ENCODE measurements at places on chromosomes 5 and 9.

- DNase-seq: no peak
Observed at GRCh38 chr5:127809533-127809932, 106.3 kb downstream of the CCDC192 start.

GRCh38 chr9:129863059-129863690 lies 27.9 kb downstream of the USP20 start:
- DNase-seq: peak; percentile 77

DNA sequence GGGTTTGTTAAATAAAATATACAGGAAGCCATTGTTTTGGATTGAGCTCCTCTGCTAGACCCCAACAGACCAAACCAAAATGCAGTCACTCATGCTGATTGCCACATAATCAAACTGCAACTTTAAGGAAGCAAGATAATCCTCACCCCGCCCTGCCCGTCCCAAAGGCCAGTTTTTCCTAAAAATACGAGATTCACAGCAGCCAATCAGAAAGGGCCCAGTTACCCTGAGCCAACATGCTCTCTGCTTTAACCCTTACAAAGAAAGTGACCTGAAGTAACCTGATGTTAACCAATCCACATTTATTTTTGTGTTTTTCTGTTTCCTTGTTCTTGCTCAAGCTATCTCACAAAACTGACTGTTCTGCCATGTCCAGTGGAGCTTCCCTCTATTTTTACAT lies 21.5 kb upstream of the RNF20 start:
- DNase-seq: no peak

DNA sequence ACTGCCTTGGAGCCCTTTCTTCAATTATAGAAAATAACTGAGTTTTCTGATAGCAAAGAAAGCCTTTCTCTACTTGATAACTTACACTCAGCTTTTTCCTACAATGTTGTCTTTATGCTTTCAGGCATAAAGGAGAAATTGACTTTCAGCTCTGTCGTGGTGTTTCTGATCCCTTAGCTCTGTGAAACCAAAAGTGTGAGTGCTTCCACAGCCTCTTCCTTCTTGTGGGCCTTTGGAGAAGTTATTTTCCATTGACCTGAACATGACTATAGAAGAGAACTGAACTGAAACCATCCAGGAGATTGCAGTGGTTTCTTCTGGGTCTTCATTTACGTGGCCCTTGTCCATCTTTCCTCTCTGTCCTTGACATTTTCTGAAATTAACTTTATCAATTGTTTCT lies 59.5 kb upstream of the EQTN start:
- DNase-seq: no peak

DNA sequence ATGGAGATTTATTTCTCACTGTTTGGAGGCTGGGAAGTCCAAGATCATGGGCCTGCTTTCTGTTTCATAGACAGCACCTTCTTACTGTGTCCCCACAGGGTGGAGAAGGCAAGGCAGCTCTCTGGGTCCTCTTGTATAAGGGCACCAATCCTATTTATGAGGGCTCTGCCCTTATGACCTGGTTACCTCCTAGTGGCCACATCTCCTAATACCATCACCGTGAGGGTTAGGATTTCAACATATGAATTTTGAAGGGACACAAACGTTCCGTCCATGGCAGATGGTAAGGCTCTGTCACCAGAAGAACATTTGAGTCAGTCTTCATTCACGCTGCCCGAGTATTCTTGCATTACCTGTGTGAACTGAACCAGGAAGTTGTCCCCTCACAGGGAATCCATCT lies 48.4 kb downstream of the ANKRD33B start:
- DNase-seq: no peak

GRCh38 chr9:135404451-135405144 lies 75.0 kb upstream of the PPP1R26 start:
- DNase-seq: no peak

DNA sequence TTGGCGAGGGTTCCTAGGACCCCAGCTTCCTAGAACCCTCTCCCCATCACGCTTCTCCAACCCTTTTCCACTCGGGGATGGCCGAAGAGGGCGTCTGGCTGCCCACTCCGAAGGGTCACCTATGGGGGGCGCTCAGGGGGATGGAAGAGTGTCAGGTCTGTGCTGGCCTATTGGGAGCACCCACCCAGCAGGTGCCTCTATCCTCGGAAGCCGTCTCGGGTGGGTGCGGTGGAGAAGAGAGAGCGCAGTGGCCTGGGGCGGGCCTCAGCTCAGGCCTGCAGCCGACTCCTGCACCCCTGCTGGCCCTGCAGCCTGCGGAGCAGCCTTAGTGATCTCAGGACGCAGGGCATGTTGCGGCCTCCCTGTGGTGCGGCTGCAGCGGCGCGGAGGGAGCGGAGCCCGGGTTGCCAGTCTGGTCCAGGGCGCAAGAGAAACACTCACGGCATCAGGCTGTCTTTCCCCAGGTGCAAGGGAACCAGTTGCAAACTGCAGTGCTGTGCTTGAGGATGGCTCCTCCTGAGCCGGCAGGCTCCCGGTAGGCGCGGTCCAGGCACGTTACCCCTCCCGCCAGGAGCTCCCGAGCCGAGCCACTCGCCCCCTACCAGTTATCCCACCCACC lies 1.5 kb upstream of the IRX2 start:
- no peak for DNase-seq

- DNase-seq: no peak
Observed at GRCh38 chr9:133563291-133563796, 28.8 kb downstream of the ADAMTSL2 start.

DNA sequence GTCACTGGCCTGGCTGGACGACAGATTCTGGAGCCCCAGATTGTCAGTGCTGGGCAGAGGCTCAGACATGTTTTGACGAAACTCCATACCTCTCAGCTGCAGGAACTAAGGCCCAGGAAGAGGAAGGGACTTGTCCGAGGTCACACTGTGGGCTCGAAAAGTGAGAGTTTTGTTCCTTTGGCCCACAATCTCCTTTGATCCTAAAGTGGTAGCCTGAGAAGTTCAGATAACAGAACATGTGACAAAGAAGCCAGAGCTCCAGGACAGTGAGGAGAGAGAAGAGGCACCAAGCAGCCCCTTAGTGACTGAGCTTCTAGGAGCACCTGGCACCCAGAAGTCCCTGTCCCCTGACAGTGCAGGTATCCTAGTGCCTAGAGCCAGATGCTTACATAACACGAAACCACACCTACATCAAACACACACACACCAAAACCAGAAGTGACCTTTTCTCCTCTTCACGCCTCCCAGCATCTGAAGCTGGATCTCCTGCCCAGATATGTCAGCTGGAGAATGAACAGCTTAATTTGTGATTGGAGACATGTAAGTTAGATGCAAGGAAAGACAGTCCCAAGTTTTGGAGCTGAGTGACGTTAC lies 88.9 kb downstream of the ADRB2 start:
- DNase-seq: no peak

DNA sequence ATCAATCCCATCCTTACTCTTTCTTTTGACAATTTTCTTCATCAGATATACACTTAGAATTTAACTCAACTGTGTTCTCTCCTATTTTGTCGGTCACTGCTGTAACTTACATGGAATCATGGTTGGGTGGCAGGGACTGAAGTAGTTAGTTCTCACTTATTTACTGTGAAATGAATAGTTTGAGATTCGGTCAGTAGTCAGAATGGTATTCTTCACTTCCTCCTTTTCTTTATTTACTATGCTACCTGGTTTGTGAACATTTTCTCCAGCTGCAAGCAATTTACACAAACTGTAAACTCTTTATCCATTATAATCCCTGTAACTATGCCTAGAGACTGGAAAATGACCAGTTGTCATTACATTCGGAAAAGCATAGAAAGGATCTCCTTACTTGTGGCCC lies 41.5 kb upstream of the GDNF start:
- no peak for DNase-seq

DNA sequence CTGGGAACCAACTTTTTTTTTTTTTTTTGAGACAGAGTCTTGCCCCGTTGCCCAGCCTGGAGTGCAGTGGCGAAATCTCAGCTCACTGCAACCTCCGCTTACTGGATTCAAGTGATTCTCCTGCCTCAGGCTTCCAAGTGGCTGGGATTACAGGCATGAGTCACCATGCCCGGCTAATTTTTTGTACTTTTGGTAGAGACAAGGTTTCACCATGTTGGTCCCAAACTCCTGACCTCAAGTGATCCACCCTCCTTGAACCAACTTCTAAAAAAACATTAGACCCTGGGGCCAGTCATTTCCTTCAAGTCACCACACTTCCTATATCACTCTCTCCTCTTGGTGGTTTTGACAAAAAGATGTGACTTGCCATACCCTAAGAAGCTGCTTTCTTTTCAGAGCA lies 10.9 kb upstream of the SHROOM1 start:
- DNase-seq: no peak

- DNase-seq: no peak
Observed at GRCh38 chr9:76667521-76667957, 96.7 kb upstream of the PCA3 start.

GRCh38 chr5:89668821-89669220 lies 740.7 kb downstream of the CETN3 start:
- no peak for DNase-seq

- DNase-seq: no peak
Observed at GRCh38 chr9:134223091-134223490, 58.7 kb upstream of the RNU6ATAC start.

DNA sequence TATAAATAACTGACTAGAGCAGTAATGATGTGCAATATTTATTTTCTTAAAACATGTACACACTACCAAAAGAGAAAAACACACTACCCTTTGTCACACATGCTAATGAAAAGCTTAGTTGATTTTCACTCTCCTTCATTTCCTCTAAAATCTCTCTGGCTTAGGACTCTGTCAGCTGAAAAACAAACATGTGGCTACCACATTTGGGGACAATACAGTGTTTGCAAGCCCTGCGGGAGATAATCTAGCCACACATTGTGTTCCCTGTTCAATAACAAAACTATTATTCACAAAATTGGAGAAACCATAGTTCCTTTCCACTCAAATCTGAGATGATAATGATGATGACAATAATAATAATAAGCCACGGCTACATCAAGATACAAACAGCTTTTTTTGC lies 3.5 kb upstream of the LOX start:
- no peak for DNase-seq

GRCh38 chr5:114544561-114544960 lies 182.7 kb downstream of the KCNN2 start:
- DNase-seq: no peak

DNA sequence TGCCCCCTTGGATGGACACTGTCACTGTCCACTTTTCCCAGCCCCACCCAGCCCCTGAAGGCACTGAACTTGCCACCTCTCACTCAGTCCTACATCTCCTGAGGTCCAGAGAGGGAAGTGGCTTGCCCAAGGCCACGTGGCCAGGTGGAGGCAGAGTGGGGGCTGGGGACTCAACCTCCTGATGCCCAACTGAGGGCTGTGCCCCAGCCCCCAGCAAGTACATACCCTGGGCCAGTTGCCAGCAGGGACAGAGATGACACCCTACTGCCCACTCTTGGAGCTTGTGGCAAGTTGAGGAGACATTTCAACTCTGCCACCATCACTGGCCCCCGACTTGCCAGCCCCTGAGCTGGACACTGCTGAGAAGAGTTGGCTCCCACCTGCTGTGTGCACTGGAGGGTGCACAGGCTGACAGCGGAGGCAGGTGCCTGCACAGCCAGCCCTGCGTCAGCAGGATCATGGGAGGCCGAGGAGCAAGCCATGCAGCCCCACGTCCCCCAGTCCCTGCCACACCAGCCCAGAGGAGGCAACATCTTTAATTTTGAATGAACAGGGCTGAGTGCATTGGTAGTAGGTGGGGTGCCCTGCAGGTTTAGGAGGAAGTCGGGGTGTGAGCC lies 39.4 kb downstream of the UNC5A start:
- DNase-seq: no peak

GRCh38 chr5:77852514-77853352 lies 76.6 kb upstream of the TBCA start:
- DNase-seq: peak; percentile 10

DNA sequence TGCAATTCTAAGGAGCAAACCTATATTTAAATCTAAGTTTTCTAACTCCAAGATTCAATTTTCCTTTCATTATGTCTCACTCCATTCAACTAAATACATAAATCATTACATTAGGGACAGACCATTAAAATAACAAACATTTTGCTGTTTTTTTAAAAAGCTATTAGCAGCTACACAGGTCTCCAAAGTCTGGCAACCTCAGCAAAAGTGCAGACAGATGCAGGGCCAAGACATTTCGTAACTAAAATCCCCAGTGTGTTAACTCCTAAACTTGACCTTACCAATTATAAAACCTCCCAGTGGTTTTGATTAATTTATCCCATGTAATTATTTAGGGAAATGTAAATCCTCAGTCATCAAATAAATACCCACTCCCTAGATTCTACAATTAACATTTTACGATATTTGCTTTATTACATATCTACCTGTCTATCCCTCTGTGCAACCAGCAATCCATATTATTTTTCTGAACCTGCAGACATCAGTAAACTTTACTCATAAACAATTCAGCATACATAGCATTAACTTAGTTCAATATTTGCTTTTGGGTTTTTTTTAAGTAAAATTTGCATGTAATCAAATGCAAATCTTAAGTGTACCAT lies 64.7 kb downstream of the RGS7BP start:
- no peak for DNase-seq

- no peak for DNase-seq
Observed at GRCh38 chr5:9480499-9480898, 65.4 kb downstream of the SEMA5A start.

DNA sequence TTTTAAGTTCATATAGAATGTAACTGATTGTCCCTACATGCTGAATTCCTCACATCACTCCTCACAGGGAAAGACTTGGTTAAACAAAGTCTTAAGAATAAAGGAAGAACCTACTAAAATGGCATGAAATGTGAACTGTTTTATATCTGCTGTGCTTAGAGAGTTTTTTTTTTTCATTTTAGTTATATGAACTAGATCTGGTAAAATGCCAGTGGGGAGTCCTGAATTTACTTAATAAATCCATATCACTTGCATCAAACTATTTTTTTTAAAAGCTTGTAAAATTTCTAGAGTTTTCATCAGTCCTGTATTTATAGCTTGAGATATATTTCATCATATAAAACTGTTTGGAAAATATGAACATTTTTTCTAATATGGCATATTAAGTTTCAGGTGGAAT lies 1528.6 kb downstream of the EFNA5 start:
- no peak for DNase-seq

GRCh38 chr9:123685489-123686083 lies 244.3 kb downstream of the DENND1A start:
- DNase-seq: no peak

DNA sequence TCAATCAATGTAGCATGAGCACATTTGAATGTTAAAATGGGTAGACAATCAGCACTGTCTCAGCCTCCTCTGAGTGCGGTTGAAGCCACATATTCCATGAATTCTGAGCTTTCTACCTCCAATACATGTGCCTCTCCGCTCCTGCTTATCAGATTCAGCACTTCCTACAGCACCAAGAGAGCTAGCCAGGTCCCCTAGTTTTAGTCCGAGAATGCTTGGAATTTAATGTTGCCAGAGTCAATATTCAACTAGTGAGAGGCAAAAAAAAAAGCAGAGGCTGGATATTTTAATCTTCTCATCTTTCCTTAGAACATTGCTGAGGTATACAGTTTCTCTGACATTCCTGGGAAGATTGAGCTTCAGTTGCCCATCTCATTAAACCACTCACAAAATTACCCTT lies 1979.1 kb upstream of the CDH9 start:
- no peak for DNase-seq

DNA sequence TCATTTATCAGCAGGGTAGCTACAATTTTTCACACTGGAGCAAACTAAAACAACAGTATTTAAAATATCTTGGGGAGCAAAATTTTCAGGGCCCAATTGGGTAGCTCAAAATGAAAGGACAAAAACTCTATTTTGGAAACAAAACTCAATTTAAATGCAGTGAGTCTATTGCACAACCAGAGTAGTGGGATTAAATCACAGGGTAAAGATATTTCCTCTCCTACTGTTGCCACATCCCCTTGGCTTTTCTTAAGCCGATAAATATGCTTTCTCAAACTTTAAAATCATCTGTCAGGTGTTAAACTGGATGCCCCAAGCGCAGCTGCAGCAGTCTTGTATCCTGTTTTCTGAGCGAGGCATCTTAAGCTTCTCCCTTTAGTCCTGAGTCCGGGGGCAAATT lies 1474.3 kb upstream of the CDH9 start:
- DNase-seq: no peak
